Kasumi-1 (cell line): ENCODE measurements at places on chromosomes 3 and 15.

DNA sequence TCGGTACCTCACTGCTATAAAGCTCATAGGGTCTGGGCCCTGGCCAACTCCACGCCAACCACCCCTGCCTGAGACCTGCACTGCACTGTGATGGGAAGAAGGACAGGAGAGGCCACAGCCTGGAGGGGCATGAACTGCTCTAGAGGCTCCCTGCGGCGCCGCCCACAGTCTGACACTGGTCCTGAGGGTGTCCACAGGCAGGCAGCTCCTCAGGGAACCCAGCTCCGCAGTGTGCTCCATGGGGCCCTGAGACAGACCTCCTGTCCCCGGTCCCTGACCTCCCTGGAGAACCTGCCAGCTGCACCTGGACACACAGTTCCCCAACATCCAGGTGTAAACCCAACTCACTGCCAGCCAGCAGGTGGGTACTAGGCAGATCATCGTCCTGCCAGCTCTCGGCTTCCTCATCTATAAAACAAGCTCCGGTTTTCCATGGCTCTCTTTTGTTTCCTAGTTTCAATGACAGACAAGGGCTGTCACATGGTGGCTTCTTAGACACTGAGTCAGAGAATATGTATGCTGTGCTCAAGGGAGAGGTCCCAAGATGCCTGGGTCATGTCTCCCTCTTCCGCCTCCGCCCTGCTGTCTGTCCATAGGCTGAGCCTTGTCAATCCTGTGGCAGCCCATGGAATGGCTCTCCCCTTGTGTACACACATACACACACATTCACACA lies 5.1 kb upstream of the HAPLN3 start:
- no peak for DNase-seq

DNA sequence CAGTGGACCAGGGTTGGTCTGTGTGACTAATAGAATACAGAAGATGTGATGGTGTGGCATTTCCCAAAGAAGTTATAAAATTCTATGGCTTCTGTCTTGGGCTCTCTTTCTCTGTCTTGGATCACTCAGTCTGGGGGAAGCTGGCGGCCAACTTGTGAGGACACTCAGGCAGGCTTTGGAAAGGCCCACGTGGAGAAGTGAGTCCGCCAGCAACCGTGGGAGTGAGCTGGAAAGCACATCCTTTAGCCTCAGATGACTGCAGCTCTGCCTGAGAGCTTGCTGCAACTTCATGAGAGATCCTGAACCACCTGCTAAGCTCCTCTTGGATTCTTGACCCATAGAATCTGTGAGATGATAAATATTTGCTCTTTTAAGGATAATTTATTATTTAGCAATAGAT lies 72.0 kb upstream of the RASGRP1 start:
- no peak for DNase-seq

DNA sequence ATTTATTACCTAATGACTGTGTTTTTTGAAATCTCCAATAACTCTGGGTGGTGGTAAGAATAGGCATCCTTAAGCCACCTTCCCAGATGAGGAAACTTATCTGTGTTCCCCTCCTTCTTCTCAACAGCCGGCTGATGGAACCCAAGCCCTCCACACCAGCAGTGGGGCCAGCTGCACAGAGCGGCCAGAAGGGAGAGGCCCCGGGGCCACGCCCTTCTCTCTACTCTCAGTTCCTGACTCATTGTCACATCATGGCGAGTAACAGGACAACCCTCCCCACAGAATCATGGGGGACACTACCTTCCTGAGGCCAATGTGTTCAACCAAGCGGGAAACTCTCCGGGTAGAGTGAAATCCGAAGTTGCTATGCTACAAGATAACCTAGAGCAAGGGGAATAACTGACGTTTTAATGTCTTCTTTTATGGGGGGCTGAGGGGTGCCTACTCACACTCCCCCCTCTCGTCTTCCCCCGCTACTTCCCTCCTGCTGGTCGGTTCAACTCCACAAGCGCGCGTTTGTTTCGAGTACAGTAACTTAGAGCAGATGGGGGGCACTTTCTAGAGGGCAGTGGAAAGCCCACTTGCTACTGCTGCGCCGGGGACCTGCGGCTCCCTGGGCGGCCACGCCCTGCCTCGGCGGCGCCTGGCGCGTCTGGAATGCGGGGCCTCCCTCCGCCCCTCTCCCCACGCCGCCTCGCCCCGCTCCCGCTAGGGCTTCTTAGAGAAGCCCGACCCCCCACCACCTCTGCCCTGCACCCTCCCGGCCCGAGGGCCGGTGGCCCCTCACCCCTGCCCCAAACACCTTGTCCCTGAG lies 621 bp downstream of the ANXA2 start:
- DNase-seq, result peak; percentile 16

- no peak for DNase-seq
These were observed 6.1 kb downstream of the STT3B start for GRCh38 chr3:31538801-31539200.
